ENCODE measurements at places on chromosomes 1 and 21. TPM values are rescaled to one million over a fixed set of nuclear protein-coding genes. Genes with fewer than 3 reads are reported as not detected.

DNA sequence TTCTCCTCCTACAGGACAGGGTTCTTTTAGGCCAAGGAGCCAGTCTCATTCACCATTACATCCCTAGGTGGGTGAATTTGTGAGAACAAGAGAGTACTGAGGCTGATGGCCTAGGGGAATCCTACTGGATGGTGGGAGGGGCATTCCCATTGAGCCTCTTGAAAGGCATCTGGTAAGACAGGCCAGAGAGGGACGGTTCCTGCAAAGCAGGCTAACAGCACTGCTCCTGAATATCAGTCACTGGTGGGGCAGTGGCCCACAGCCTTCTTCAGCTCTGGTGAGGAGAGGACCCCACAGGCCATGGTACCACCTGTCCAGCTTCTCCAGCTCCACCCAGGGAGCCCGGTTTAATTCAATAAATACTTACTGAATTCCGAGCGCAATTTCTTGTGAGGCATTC is 125.9 kb upstream of the EDN2 start:
- no peak for DNase-seq

NTMT2 gene
- not detected for total RNA-seq

DNA sequence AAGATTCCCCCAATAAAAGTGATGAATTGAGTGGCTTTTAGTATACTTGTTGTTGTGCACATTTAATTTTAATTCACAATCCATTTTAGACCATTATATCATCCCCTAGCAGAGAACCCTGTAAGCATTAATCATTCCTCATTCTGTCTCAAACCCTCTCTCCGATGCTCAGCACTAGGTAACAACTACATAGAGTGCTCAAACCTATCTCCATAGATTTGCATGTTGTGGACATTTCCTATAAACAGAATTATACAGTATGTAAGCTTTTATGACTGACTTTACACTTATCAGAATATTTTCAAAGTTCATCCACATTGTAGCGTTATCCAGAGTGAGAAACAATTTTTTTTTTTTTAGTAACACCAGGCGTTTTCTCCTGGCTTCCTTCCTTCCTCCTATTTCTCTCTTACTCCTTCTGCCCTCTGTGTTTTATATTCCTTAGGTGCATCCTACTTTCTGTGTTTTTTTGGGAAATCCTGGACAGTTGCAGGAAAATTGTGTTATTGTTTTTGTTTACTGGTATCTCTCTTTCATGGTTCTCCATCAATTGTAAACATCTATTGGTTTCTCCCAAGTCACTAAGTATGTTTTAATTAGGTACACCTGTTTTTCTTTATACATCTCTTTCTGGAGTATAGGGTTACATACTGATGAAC is 1528.0 kb upstream of the TPTE start:
- DNase-seq: peak; percentile 76

CA6 gene
- not detected for total RNA-seq

DNA sequence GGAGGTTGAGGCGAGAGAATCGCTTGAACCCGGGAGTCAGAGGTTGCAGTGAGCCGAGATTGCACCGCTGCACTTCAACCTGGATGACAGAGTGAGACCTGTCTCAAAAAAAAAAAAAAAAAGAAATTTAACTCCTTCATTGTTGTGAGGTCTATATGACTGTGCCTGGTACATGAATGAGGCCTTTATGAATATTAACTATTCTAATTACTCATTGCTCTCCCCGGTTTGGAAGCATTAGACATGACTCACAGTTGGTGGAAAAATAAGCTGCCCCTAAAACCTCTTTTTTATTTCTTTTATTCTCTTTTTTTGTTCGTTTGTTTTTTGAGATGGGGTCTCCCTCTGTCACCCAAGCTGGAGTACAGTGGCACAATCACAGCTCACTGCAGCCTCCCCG is 3.3 kb downstream of the NPPB start:
- DNase-seq: no peak

KCNA3 gene
- not detected for total RNA-seq

- no peak for DNase-seq
Observed at GRCh38 chr1:215002471-215002870, 80.1 kb upstream of the KCNK2 start.

DNA sequence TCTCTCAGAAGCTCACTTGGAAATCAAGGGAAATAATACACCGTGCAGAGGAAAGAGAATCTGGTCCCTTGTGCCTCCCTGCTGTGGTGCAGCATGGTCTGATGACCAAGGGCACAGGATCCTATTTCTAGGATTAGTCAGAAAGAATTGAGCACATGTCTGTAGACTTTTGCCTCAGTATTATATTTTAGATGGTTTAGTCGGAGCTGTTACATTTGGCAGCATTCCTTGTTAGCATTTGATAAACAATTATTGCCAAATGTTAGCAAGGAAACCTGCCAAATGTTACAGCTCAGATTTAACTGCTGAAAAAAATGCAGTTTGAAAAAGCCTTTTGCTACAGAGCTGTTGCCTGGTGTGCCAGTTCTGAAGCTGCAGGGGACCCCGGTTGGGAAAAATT is 183.5 kb upstream of the DPYD start:
- no peak for DNase-seq

LRRC53 gene
- total RNA-seq: not detected

DNA sequence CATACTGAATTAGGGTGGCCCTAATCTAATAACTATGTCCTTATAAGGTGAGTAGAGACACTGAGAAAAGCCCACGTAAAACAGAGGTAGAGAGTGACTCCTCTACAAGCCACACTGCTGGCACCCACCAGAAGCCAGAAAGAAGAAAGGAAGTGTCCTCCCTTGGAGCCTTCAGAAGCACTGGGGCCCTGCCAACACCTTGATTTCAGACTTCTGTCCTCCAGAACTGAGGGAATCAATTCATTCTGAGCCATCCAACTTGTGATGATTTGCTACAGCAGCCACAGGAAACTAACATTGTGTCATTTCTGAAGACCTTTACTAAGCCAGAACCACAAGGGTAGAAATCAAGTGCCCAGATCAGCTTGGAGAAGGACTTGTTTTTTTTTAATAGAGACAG is 15.0 kb downstream of the GNB1 start:
- no peak for DNase-seq

- DNase-seq: no peak
Observed at GRCh38 chr1:218025454-218025853, 259.6 kb upstream of the RRP15 start.

- DNase-seq: no peak
Observed at GRCh38 chr1:38293567-38293966, 247.0 kb upstream of the POU3F1 start.

AGMAT gene
- total RNA-seq: 4.0 TPM

DNA sequence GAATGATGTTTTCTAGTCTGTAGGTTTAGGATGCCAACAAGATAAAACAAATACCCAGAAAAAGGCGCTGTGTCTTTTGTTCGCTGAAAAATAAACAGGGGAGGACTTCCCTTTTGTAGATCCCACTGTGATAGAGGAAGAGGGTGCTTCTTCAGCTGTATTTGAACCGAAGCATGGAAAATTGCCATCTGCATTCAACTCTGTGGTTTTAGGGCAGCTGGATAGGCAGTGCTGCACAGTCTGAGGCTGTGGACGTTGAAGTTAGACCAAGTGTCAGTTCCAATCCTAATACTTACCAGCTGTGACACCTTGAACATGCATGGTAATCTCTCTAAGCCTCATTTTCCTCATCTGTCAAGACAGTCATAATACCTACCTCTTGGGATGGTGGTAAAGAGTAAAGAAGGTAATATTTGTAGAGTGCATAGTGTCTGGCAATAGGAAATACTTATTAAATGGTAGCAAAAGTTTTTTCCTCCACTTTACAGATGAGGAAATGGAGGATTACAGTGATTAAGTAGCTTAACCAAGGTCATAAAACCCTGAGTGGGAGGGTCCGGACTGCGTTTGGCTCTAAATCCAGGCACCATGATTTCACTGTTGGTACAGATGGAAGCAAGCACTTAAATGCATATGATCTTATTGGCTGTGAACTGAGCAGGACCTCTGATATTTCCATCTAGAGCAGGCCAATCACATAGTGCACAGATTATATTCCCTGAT is 48.5 kb downstream of the UTP25 start:
- no peak for DNase-seq

- no peak for DNase-seq
Observed at GRCh38 chr1:27940297-27940696, 5.5 kb downstream of the SMPDL3B start.

MAP3K7CL gene
- not detected for total RNA-seq

LCE3D gene
- total RNA-seq: not detected

KRTAP10-2 gene
- not detected for total RNA-seq

ALPL gene
- 0.12 TPM for total RNA-seq

CYP4B1 gene
- not detected for total RNA-seq

- DNase-seq: no peak
Observed at GRCh38 chr1:164785841-164786534, 227.0 kb downstream of the PBX1 start.

DNA sequence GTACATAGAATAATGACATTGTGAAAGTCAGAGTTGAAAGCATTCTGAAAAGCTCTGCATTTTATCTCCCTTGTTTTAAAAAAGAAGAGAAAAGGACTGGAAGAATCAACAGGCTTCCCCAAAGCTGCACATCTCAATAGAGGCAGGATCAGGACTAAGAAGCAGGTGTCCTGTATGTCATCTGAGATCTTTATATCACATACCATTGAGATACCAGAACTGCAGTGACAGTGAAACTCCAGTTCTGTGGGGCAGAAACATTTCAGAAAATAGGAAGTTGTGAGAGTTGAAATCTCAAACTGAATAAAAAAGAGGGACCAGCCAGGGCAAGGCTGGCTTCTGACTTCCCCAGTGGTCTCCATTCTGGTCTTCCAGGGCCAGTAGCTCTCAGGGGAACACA is 33.0 kb upstream of the SH2D1B start:
- DNase-seq: no peak

AGO3 gene
- total RNA-seq: 11.9 TPM

DNA sequence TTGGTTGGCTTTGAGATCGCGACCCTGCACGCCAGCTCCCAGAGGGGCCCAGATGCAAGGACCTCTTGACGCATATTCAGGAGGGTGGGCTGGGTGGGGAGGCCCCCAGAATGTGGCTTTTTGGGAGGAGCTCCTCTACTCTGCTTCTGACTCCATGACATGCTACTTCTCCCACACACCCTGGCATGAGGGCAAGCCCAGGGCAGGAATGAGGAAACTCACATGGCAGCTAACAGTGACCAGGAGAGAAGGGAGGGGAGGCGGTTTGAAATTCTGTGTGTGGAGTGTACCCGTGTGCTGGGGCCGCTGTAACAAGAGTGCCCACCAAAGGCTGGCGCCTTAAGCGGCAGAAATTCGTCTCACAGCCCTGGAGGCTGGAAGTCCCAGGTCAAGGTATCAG is 61.3 kb upstream of the GPR153 start:
- no peak for DNase-seq

DNA sequence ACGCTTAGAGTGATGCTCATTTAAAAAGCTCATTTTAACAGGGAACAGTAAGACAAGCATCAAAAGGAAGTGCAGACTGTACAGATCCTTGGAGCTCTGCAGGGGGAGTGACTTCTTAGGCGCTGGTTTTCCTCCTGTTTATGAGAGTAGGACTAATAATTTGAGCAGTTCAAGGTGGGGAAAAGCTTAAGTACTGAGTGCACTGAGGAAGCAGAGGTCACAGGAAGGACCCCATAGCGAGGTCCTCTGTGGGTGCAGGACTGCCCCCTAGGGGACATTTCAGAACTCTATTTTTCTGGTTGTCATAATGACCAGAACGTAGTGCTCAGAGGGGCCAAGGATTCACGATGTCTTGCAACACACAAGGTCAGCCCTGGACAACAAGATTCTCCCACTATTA is 112.1 kb downstream of the HLCS start:
- peak; percentile 29 for DNase-seq

- no peak for DNase-seq
Observed at GRCh38 chr1:217090060-217090911, 367.1 kb upstream of the ESRRG start.

CITED4 gene
- total RNA-seq: 71.1 TPM

DNA sequence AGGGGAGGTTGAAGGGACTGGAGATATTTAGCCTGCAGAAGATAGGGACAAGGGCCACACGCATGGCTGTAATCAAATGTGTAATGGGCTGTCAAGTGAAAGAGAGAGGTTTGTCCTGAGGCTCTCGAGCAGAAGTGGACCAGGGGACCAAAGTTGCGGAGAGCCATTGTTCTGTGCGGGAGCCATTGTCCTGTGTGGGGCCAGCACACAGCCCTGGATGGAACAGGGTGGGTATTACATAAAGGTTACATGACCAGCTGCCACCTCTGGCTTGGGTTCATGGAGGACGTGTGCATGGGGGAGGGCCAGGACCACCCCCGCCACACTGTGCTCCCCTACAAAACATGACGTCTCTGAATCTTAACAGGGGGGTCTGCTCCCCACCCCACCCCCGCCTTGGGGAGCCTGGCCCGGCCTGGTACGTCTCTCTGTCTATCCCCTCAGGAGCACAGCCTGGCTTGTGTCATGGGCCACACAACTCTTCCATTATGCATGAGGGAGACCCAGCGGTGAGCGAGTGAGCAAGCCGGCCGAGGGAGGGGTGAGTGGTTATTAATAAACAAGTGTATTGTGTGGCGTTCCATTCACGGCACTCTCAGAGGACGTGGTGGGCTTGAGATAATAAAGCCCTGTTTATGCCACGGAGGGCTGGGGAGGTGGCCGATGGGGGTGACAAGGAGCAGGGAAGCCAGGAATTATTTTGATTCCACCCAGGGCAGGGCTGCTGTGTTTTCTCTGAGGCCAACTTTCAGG is at the start of gene NFASC:
NFASC (plus strand) TSS at position 703 of the 753 bp plus-strand sequence. CDS start 73,454 bp downstream, outside the sequence.
- no peak for DNase-seq

BECN2 gene
- not detected for total RNA-seq

DNA sequence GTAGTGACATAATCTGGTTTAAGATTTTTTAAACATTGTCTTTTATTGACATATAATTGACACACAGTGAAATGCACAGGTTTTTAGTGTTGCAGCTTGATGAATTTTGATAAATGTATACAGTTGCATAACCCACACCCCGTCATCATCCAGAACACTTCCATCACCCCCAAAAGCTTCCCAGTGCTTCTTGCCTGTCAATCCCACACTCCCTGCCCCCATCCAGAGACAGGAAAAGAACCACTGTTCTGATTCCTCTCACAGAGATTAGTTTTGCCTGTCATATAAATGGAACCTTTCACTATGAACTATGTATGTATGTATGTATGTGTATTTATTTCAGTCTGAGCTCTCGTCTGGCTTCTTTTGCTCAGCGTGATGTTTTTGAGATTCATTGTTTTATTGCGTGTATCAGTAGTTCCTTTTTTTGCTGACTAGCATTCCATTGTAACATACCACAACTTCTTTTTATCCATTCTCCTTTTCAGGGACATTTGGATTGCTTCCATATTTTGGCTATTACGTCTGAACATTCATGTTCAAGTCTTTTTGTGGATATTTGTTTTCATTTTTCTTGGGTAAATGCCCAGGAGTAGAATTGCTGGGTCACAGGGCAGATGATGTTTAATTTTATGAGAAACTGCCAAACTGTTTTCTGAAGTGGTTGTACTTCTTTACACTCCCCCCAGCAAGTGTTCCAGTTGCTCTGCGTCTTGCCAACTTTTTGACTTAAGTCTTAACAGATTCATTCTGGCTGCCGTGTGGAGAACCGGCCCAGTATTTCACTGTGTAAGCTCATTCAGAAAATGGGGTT is 8.7 kb downstream of the UBIAD1 start:
- no peak for DNase-seq

KLHDC8A gene
- not detected for total RNA-seq

All from NCI-H460 (cell line).